ENCODE measurements at places on chromosomes 4 and X. TPM values are rescaled to one million over a fixed set of nuclear protein-coding genes. Genes with fewer than 3 reads are reported as not detected.

DNA sequence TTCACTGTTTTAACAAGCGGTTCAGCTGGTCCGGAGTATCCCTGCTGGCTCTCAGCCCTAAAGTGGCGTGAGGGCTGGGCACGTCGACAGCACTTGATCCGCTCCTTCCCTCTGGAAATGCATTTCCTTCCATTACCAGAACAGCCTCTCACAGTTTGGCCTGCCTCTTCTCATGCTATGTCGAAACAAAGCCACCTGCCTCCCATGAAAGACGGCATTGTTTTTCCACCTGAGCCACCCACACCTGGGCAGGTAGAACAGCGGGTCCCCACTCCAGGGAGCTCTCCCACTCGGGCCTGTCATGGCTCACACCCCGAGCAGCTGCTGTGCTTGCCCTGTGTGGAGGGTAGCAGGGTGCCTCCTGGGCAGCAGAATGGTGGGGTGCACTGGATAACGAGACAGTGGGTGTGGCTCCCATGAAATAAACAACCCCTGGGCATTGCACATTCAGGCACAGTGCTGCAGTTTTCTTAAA lies 86.2 kb downstream of the FHDC1 start:
- peaks cover 5% of the 10 kb centered on the region for H3K27me3 ChIP-seq
- no peak overlapping the region for H3K4me3 ChIP-seq
- no peaks in the 10 kb centered on the region for H3K4me1 ChIP-seq
- H3K36me3 ChIP-seq, result no peaks in the 10 kb centered on the region
- no peak for DNase-seq
- no peak overlapping the region for H3K27ac ChIP-seq

GRCh38 chr4:71251261-71251660 lies 87.6 kb upstream of the SLC4A4 start:
- H3K4me1 ChIP-seq, result peaks cover 17% of the 10 kb centered on the region
- H3K4me3 ChIP-seq, result no peak overlapping the region
- H3K36me3 ChIP-seq, result no peaks in the 10 kb centered on the region
- DNase-seq, result peak; percentile 76

GRCh38 chr4:152785639-152786615 lies 6.2 kb downstream of the ARFIP1 start:
- H3K27ac ChIP-seq, result no peak overlapping the region
- H3K4me3 ChIP-seq, result peak overlapping the region; percentile 8
- peaks cover 2% of the 10 kb centered on the region for H3K4me1 ChIP-seq
- no peak for DNase-seq
- H3K27me3 ChIP-seq, result no peaks in the 10 kb centered on the region

GRCh38 chr4:120922381-120923206 lies at the start of gene PRDM5:
PRDM5 (minus strand) TSS chr4:120922726; CDS start chr4:120922608, 118 bp downstream.
- H3K4me1 ChIP-seq, result peaks cover 2% of the 10 kb centered on the region
- no peaks in the 10 kb centered on the region for H3K27me3 ChIP-seq
- H3K27ac ChIP-seq, result peak within 1 kb of the TSS; percentile 85
- DNase-seq, result peak; percentile 71
- H3K4me3 ChIP-seq, result peak within 1 kb of the TSS; percentile 70
- no peaks in the 10 kb centered on the region for H3K36me3 ChIP-seq

The GLOD5 gene
- total RNA-seq, result not detected

The NAP1L3 gene
- total RNA-seq, result 1.3 TPM

Data from fibroblast of lung (primary cell).